ENCODE measurements at places on chromosomes 6 and 20.

DNA sequence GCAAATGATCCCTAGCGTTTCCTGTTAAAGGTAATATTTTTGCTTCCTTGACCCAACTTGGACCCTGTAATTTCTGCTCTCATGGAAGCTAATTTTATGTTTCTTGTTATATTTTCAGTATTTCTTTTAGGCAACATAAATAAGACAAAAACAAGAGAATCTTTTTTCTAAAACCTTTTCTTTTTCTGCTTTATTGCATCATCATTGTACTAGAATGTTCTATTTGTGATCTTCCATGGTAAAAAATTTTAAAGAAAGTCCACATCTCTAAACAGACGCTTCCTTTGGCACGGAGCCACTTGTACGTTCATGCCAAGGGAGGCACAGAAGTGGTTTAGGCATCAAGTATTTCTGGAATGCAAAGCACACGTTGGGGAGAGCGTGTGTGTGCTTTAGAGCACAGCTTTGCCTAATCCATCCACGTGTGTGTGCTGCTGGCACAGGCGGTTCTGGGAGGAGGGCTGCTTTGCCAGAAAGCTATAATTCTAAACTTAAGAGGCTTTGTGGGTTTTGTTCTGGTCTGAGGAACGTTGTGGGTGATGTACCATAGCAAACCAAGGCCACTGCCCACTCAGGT, 98.3 kb downstream of the SASH1 start:
- no peak for DNase-seq

- no peak for DNase-seq
Observed at GRCh38 chr6:136795386-136795785, 3.1 kb upstream of the MAP3K5 start.

DNA sequence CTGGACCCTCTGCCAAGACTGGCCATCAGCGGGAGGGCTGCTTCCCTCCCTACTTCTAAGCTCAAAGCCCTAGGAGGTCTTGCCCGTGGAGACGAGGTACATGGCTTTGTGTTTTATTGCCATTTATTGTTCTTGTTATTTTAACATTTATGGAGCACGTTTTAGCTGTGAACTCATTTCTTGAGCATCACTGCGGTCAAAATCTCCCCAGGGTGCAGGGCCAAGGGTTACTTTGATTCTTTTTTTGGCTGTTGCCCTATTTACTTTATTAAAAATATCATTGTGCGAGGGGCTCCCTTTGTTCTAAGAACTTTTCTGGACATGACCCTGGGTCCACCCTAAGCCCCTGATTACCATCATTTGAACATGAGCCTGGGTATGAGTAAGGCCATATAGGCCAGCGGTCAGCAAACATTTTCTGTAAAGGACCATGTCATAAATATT, 51.6 kb downstream of the EYA2 start:
- DNase-seq, result no peak

DNA sequence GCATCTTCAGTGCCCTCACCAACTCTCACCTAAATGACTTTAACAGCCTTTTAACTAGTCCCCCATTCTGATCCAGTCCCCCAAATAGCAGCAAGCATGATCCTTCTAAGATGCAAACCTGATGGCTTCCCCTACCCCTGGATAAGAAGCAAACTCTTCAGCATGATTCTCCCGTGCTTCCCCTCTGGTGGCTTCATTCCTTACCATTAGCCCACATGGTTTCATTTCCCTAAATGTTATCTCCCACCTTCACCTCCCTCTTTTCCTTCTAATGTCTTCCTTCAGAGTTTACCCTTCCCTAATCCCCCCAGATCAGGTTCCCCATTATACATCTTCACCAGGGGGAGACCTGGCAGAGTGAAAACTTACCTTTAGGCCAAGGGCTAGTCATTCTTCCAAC, 4.0 kb upstream of the RAB5IF start:
- no peak for DNase-seq
